ENCODE measurements at places on chromosomes 7 and 10.

DNA sequence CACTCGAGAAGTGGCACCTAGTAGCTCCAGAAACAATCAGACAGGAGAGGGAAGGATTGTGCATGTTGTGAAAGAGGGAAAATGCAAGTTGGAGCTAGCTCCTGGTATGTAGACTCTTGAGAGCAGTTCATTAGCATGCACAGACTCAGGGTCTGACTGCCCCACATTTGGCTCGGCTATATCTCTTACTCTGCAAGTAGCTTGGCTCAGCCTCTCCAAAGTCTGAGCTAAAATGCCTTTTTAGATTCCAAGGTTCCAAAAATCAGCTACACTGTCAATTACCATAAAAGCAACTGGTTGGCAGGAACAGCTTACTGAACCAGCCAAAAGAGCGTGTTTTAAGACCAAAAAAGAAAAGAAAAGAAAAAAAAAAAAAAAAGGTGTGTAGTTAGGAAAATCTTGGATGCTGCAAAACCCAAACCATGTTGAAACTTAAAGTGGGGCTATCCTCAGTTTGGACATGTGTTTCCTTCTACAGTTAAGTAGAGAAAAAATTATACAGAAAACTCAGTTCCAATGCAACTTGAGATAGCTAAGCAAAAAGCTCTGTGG lies 65.5 kb downstream of the MKX start:
- DNase-seq, result no peak

DNA sequence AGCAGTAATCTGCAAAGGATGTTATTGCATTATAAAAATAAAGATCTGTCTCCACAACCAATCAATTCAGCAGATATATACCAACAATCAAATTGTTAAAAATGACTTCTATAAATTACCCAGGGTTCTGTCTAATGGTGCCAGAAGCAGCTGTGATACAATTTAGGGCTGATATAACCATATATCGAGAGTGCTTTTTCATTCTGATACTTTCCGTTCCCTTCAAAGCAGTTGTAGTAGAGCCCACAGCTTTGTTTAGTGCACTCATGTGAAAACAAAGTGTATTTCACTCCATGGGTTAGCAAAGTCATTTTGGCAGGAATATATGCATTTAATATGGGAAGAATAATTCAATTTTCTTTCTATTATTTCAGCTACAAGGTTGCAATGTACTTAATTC lies 83.1 kb upstream of the CHCHD3 start:
- DNase-seq, result no peak

- no peak for DNase-seq
These were observed 243.6 kb downstream of the SKIDA1 start for GRCh38 chr10:21281765-21282484.

GRCh38 chr7:137371616-137372015 lies 28.1 kb upstream of the PTN start:
- no peak for DNase-seq

- no peak for DNase-seq
These were observed 11.2 kb upstream of the C7orf33 start for GRCh38 chr7:148579366-148579765.

DNA sequence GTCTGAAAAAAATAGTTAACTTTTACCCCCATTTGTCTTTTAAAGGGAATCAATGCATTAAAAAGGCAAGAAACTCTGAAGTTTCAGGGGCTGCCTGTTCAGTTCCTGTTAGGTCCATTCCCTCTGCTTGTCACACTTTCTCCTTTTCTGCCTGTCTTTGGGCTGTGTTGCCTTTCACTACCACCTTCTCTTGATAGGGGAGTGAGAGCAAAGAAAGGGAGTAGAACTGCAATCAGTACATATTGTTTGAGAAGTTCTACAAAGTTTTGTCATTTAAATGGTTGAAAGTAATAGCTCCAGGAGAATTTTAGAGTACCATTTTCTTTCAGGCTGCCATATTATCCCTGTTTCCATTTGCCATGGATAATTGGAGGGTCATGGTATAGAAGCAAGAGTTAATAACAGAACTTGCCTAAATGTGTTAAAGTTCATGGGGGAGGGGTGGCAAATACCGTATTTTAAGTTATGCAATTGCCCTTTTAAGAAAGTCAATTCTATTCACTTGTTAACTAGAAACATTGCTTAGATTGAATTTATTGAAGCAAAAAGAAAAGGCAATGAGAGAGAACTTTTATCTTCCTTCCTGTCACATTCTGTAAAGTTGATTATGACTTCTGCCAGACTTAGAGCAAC lies 38.6 kb downstream of the MPLKIP start:
- no peak for DNase-seq

- no peak for DNase-seq
These were observed 153.6 kb upstream of the PPP2R2D start for GRCh38 chr10:131747251-131747650.

GRCh38 chr10:89809766-89810165 lies 108.4 kb downstream of the KIF20B start:
- DNase-seq, result no peak

- DNase-seq, result no peak
These were observed 53.7 kb downstream of the HIBADH start for GRCh38 chr7:27608776-27609495.

DNA sequence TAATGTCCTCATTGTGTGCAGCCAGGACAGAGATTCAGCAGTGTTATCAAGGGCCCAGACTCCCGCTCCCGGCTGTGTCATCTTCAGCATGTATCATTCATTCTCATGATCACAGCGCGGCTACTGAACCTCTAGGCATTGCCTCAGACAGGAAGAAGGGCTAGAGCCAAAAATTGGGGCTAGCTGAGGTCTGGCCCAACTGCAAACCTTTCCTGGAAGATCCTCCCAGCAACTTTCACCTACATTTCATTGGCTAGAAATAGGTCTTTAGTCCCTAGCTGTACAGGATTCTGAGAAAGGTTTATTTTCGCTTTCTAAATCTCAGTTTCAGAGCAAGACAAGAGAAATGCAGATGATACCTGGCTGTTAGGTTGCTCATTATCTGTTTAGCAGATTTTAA lies 81.9 kb downstream of the CREM start:
- DNase-seq, result no peak

DNA sequence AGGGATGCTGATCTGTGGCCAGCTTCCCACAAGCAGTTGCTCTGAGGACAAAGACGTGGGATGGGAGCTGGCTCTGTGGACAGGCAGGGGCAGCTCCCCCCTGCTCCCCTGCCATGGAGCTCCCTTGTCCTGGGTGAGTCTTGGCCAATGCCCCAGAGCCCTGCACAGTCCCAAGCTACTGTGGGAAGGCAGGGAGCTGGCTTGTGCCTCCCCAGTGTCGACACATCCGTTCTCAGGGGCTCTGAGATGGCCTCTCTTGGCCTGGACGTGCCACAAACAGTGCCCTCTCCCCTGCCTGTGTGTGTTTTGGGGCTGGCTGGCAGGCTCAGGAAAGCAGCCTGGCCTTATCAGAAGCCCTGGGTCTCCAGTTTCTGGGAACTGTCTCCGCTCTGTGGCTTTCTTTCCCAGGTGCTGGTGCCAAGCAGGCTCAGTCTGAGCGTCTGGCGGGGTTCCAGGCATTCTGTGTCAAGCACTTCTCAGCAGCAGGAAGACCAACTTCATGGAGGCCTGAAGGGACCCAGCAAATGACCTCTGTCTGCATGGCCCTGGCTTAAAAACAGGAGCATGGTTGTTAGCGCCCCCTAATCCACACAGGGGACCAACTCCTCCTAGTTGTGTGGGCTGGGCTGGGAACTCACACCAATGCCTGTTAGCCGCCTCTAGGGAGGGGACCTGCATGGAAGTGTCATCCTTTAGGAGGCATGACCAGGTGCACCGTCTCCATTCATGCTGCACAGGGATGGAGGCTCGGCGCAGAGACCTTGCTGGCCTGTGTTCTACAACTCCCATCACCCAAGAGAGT lies 375.2 kb downstream of the RPS24 start:
- no peak for DNase-seq

GRCh38 chr10:65360497-65360896 lies 1565.3 kb upstream of the LRRTM3 start:
- DNase-seq, result no peak

- DNase-seq, result no peak
These were observed 75.3 kb upstream of the CPXM2 start for GRCh38 chr10:123966896-123967231.

DNA sequence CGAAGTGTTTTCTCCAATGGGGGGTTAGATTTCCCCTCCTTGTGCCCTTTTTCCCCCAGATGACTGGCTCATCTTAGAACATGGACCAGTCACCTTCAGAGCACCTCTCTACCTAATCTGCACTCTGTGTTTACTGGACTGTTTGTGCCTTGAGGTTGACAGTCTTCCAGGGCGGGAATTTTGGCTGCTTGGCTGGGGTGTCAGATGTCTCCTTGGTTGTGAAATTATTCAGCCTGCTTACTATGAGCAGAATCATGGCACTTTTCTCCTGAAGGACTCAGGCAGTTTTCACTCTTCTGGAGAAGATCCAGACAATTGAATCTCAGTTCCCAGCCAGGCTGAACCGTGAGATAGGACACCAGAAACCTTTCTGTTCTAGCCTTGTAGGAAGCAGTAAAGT lies 60.3 kb upstream of the NFKB2 start:
- no peak for DNase-seq

- no peak for DNase-seq
These were observed 174.5 kb downstream of the GFRA1 start for GRCh38 chr10:116098411-116099022.

GRCh38 chr7:21193895-21194294 lies 234.0 kb upstream of the SP4 start:
- DNase-seq, result no peak

- no peak for DNase-seq
These were observed 5.5 kb downstream of the CPA5 start for GRCh38 chr7:130349911-130350782.

DNA sequence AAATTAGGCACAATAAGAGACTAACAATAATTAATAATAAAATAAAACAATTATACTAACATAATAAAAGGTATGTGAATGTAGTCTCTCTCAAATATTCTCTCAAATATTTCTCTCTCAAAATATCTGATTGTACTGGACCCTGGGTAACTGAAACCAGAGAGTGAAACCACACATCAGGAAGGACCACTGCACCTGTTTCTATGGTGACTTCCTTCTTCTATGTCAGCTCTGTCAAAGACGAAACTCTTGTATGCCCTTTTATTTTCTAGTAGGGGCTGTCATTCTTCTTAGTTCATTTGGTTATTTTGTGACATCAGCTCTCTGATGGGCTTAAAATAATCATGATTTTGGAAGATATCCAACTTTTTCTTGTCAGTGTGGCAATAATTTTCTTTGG lies 428.0 kb upstream of the TPK1 start:
- DNase-seq, result no peak

DNA sequence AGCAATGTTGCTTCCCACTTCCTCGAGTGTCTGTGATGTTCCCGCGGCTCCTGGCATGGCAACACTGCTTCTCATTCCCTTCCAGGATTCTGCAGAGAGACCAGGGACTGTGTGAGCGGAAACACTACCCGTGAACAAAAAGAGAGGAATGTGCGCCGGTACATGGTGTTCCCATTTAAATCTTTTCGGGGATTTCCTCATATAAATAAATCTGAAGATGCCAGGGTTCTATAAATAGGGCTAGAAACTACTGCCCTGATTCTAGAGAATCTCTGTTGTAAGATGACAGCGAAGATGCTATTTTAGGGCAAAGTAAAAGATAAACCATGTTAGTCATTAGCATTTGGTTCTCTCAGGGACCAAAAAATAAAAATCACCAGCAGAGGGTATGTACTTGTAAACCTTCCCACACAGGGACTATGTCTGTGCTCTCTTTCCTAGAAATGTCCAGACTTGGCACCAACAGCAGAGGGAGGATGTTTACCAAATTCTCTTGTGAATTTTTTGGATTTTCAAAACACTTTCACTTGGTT lies 92.2 kb upstream of the DDC start:
- no peak for DNase-seq

- no peak for DNase-seq
These were observed 409.4 kb upstream of the FZD8 start for GRCh38 chr10:36051500-36051991.

DNA sequence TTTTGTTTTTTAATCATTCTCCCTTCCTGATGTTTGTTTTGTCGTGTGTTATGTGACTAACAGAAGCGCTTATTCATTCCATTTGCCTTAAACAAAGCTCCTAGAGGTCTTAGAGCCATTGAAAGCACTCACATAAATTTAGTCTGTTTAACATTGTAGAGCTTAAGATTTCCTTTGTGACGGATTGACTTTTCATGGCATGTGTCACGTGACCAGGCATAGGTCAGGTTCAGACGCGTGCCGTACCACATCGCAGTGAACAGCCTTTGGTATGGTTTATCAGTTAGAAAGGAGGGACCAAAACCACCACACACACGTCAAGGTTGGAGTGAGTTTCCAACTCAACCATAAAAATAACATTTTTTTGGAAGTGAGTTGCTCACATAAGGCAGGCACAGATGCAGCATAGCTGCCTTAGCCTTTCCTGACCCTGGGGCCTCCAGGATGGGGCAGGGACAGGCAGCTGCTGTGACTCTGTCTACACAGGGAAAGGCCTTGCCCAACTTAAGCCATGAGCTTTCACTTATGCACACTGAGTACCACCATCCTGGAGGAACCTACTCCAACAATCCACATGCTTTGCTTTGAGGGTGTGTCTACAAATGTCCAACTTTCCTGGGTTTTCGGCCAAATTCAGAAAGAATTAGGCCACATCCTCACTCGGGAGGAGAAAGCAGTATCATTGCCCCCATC lies 55.5 kb downstream of the WDFY4 start:
- no peak for DNase-seq

DNA sequence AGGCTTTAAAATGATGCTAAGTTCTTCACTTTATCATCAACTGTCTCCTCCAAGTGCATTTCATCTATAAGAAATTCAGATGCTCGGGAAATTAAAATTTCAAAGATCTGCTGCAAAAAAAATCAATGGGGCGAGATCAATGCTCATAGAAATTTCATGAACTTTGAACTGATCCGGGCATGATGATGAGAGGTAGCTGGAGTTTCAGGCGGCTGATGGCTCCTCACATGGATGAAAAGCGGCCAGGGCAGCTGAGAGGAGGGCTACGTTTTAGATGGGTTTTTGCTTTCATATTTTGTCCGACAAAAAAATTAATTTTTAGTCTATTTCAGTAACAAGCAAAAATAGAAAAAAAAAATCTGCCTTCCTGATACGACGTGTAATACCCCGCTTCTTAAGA lies 109.9 kb downstream of the EBF3 start:
- no peak for DNase-seq

DNA sequence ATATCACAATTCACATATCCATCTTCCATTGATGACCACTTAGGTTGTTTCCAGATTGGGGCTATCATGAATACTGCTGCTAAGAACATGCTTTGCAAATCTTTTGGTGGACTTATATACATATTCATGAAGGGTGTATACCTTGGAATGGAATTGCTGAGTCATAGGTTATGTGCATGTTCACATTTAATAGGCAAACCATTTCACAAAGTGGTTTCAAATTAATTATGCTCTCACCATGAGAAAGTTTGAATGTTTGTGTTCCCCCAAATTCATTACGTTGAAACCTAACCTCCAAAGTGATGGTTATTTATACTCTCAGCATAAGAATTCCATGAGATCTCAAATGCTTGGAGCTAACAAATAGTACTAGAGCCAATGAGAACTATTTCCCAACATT lies 86.4 kb downstream of the VPS41 start:
- no peak for DNase-seq

DNA sequence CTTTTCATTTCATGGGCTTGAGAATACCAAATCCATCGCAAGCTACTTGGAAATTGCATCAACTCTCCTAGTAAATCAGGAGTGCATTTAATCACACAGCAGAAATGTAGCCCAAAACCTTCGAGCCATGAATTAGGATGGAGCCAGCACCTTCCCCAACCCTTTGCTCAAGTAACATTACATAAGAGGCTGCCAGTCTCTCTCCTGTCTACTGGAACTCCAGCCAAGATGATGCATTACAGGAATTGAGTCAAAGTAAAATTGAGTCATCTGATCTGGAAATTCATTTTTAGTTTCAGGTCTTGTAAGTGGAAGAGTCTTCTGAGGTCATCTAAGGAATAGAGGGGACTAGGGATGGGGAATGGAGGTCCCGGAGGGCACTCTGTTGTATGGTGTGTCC lies 69.7 kb upstream of the FHIP2A start:
- DNase-seq, result no peak

All from HS-27A (cell line).